ENCODE measurements at places on chromosomes 16 and 17. TPM values are rescaled to one million over a fixed set of nuclear protein-coding genes. Genes with fewer than 3 reads are reported as not detected.

The CCL2 gene
- 49.9 TPM for total RNA-seq

The KRT33B gene
- not detected for total RNA-seq

The HBQ1 gene
- not detected for total RNA-seq

GRCh38 chr17:80709090-80709695 lies 164.6 kb downstream of the RPTOR start:
- DNase-seq = no peak
- no peak overlapping the region for H3K27ac ChIP-seq
- H3K27me3 ChIP-seq = no peaks in the 10 kb centered on the region
- no peaks in the 10 kb centered on the region for H3K36me3 ChIP-seq

GRCh38 chr16:89484923-89485679 lies 5.3 kb downstream of the ANKRD11 start:
- no peaks in the 10 kb centered on the region for H3K4me1 ChIP-seq
- no peak overlapping the region for H3K4me3 ChIP-seq
- H3K36me3 ChIP-seq = no peaks in the 10 kb centered on the region

All from kidney (tissue), 22 donors.